ENCODE measurements at places on chromosomes 12 and 14.
A peak's percentile ranks its signal among the peaks of the same experiment; 100 is the strongest.

DNA sequence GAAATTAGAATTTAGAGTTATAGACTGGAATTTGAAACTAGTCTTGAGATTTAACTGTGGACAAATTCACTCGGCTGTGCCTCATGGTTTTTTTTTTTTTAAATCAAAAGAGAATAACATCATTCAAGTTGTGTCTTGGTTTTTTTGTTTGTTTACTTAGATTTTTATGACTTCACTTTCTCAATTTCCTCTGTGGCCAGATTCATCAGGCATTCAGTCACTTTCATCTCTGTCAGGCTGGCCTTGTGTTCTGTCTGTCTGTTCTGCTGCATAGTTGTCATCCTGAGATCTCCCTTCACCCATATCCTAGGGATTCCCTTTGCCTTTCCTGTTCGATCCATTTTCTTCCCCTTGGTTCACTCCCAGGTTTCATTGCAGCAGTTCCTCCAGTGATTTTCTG lies 10.0 kb downstream of the MARK3 start:
- DNase-seq: no peak

DNA sequence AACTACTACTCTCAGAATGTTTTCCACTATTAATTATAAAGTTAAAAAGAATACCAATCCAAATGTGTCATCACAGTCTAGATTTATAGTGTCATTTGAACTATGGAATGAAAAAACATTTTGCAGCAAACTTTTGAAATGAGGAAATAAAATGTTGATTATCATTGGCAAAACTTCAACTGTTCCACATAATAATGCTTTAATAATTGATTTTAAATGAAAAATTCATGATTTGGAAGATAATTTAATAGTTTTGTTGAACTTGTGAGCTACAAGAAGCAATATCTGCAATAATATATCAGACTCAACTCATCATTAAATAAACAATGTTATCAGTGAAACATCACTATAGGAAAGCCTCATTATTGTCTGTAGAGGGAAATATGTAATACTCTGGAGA lies 48.2 kb upstream of the DCN start:
- DNase-seq: no peak

- no peak for DNase-seq
These were observed 68.0 kb downstream of the PTPRR start for GRCh38 chr12:70852416-70853150.

GRCh38 chr12:25245491-25245890 lies 5.2 kb downstream of the KRAS start:
- DNase-seq: no peak

- DNase-seq: no peak
These were observed 9.2 kb downstream of the PHB2 start for GRCh38 chr12:6961278-6961694.

DNA sequence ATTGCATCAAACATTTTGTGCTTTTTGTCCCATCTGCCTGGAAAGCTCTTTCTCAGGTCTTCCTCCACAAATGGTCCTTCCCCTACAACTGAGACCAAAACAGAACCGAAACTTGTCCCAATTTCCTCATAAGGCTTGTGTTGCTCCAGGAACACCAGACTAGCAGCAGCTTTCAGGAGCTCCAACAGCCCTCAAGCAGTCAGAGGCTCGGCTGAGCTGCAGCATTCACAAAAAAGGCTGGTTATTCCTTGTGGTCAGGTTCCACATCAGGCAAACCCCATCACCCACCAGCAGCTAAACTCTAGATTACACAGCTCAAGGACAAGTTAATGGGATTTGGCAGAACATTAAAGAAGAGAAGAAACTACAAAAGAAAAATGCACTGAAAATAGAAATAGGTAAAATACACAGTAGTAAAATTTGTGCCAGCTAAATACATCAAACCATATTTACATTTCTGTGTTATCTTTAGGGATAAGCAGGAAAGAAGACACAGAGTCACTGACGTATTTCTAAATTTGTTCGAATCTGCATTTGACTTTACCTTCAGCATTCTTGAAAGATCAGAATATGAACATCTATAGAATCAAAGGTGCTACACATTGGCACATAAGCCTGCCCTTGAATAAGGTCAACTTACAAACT lies 141.2 kb downstream of the STXBP6 start:
- no peak for DNase-seq

DNA sequence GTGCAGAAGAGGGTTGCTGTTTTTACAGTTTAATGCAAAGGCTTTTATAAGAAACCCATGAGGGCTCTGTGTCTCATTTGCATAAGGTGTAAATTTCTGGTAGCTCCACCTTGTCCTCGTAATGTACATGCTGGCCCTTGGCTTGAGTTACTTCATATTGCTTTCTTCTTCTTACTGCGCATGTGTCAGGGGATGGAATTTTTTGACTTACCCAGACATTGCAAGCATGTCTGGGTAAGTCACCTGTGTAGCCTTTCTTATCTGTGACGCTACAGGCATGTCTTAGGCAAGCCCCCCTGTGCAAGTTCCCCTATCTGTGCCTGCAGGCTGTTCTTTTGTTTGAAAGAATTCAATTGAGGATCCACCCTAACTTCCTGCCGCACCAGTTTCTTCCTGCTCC lies 274.2 kb downstream of the ETNK1 start:
- DNase-seq: no peak

GRCh38 chr12:124188084-124188483 lies 106.8 kb upstream of the RFLNA start:
- no peak for DNase-seq

- peak; percentile 81 for DNase-seq
These were observed 73.3 kb downstream of the B4GALNT3 start for GRCh38 chr12:532908-533565.

DNA sequence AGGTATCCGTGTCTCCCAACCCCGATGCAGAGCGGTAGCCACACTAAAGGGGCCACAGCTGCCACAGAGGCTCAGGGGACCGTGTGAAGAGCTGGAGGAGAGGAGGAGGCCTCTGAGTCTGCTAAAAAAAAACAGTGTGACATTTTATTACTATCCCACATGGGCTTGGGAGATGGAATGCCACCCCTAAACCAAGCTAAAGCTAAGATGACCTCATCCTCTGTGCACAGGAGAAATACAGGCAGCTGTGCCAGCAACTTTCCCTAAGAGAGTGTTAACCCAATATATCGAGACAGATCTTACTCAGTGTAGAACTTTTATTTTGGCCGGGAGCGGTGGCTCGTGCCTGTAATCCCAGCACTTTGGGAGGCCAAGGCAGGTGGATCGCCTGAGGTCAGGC lies 18.0 kb downstream of the BCL2L14 start:
- no peak for DNase-seq

DNA sequence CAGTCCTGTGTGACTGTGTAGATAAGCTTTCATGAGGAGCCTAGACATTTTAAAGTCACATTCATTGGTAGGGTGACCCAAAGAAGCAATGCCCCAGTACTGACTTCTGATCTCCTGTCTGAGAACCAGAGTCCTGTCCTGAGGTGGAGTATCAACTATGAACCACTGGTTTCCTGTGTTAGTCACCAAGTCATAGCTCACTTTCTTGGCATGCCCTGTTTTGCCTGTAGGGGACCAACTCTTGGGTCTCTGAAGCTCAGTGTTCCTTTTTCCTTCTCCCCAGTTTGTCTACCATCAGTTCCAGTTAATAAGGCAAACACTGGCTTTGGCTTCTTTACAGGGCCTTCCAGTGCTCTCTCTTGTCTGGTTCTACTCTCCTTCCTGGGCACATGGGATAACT lies 97.4 kb downstream of the C12orf75 start:
- no peak for DNase-seq

- DNase-seq: peak; percentile 34
These were observed 596 bp downstream of the DLST start for GRCh38 chr14:74882103-74882920.

DNA sequence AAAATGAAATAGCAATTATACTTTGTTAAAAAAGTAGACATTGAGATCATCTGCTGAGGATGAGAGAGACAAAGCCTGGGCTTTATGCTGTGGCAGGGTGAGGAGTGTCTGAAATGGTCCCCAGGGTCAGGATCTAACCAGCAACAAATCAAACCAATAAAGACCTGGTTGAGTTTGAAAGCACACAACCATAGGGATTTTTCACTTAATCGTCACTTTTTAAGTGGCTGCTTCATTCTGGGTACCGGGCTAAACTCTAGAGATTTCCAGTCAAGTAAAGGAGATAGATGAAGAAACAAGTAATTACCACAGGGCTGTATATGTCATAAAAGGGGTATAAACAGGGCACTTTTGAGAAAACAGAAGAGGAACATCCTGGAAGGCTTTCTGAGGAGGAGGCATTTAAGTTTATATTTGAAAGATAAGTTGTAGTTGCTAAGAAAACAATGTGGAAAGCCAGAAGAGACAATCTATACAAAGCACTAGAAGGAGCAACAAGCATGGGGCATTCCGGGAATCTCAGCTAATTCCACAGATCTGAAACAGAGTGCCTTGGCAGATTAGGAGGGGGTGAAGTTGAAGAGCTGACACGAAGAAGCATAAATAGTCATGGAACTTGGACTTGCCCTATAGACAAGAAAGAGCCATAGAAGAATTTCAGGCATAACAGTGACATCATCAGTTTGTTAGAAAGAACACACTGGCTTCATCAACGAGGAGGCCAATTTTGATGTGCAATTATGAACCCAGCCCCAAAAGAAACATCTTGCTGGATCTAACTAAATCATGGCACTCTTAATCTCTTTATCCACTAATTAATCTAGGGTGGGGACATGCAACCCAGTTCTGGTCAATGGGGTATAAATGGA lies 46.9 kb upstream of the FRS2 start:
- DNase-seq: no peak

GRCh38 chr14:70810621-70811020 lies 1.3 kb upstream of the MAP3K9 start:
- no peak for DNase-seq

DNA sequence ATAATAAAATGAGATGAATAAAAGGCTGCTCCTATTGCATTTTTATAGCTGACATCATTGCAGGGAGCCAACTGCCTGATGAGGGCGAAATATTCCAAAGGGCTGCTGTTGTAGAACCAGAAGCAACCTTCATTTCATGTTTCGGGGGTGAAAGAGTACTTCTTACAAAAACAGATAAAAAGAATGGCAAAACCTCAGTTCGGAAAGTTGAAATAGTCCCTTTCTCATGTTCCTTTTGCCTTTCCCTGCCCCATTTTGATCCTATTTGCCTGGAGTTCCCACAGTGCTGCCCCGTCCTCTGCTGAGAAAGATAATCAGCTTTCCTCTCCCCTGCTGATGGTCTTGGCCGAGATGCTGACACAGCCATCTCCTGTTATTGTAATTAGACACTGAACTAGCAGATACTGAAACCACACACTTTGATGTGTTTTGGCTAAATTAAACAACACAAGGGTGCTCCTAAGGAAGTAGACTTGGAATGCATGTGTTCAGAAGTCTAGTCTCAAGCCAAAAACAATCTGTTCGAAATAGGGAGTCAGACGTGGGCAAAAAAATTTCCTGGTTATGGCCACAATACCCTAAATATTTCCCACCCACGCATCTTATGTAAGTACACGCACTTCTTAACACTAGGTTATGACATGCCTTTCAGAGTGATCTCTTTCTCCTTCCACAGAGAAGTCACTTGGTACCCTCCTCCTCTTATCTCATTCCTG lies 117.2 kb downstream of the PPM1H start:
- no peak for DNase-seq

DNA sequence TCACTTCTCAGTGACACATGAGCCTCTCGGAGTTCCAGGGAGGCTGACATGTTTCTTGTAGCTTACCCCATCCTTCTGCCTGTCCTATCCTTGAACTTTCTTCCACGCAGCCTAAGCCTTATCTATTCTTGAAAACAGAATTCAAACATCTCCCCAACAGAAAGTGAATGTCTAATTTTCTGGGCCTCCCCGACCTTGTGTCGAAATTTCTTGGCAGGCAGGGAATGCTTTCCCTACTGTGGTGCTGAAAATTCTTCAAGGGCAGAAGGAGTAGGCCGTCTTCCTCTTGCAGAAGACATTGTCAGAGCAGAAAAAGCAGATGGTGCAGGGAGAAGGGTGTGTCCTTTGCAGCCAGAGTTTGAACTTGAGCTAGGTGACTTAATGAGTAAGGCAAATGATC lies 63.0 kb upstream of the TCL1B start:
- no peak for DNase-seq

GRCh38 chr14:100287202-100287997 lies 18.8 kb downstream of the SLC25A29 start:
- DNase-seq: no peak

DNA sequence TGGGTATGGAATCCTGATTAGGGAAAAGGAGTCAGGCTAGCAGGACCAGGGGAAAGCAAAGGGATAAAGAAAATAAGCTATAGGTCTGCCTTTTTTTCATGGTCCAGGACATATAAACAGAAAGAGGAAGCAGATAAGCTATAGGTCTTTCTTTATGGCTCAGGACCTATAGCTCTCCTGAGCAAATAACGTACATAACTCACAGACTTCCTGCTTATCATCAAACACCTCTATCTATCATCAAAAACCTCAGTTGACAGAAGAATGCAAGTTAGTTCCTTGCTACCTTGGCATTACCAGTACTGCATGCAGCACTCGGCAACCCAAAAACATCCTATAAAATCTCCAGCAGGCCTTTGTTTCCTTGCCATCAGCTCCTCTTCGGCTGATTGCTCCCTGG lies 238.7 kb upstream of the OR4E1 start:
- no peak for DNase-seq

- DNase-seq: no peak
These were observed 553 bp downstream of the CNPY2 start for GRCh38 chr12:56315249-56315621.

DNA sequence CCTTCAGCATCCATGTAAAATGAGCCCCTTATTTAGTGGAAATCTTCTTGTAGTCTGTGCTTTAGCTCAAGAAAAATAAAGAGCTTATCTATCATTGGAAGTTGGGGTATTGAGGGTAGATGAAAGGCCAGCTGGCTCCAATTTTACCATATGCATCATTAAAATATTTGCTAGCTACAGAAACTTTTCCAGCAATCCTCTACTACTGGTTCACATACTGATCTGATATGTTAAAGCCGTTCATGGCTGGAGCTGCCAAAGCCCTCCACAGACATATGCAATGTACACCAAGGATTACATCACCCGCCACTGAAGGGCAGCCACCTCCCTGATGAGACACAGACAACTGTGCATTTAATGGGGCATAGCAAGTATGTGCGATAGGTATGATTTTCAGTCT lies 1205.3 kb downstream of the GALC start:
- DNase-seq: peak; percentile 27

DNA sequence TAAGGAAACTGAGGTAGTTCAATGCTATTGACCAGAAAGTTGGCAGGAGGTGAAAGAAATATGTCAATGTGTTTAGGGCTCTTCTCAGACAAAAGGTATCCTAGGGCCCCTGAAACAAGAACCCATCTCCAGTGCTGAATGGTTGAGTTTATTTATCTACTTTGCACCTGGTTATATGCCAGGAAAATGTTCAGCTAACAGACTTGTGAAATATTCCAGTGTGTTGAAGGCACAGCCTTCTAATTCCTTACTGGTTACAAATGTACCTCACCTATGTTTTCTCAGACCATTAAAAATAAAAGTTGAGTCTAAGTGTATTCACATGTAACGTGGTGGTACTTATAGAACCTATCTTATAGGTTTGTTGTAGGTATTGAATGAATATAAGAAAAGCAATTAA lies 511.7 kb upstream of the SEL1L start:
- DNase-seq: no peak
